ENCODE measurements at places on chromosomes 13 and 19. TPM values are rescaled to one million over a fixed set of nuclear protein-coding genes. Genes with fewer than 3 reads are reported as not detected.
A peak's percentile ranks its signal among the peaks of the same experiment; 100 is the strongest.

DNA sequence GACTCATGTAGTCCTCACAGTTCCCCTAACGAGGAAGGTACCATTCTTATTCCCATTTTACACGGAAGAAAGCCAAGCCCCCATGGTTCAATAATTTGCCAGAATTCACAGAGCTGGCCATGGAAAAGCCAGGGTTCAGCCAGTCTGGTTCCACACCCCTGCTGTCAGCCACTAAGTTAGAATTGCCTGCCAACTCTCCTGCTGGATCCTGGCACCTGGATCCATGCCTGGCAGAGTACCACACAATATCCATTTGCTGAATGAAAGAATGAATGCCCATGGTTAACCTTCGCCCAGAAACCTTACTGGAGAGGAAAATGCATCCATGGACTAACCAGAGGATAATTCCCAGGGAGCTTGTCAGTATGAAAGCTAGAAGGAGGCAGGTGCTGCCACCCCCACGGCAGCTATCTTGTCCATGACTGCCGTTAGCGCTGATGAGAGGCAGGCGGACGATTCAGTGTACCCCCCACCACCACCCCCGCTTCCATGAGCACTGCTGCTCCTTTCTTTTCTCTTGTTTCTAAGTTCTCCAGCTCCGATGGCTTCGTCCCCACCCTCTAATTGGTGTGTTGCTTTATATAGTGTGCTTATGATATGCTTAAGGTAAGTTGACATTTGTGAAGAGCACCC, 114.5 kb downstream of the SLC7A1 start:
- H3K4me1 ChIP-seq = no peaks in the 10 kb centered on the region
- no peak overlapping the region for H3K4me3 ChIP-seq
- DNase-seq = no peak
- no peaks in the 10 kb centered on the region for H3K36me3 ChIP-seq
- H3K27ac ChIP-seq = no peak overlapping the region

DNA sequence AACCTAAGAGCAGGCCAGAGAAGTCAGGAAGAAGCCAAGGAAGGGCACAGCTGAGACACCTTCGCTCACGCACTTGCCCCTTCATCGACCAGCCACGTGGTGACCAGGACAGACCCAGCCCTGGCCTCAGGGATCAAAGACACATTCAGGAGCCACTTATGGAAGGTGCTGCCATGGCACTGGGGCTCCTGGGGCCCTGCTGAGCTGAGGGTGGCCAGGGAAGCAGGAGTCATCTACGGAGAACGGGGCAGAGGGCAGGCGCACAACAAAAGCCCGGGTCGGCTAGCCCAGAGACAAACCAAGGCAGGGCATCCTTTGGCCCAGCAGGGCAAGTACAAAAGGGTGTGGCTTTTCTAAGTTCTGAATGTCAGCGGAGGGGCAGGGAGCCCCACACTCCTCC, 2.3 kb downstream of the PLPP2 start:
- H3K36me3 ChIP-seq = no peaks in the 10 kb centered on the region
- peaks cover 8% of the 10 kb centered on the region for H3K27me3 ChIP-seq
- H3K4me3 ChIP-seq = no peak overlapping the region
- H3K27ac ChIP-seq = no peak overlapping the region
- no peaks in the 10 kb centered on the region for H3K4me1 ChIP-seq
- no peak for DNase-seq

DNA sequence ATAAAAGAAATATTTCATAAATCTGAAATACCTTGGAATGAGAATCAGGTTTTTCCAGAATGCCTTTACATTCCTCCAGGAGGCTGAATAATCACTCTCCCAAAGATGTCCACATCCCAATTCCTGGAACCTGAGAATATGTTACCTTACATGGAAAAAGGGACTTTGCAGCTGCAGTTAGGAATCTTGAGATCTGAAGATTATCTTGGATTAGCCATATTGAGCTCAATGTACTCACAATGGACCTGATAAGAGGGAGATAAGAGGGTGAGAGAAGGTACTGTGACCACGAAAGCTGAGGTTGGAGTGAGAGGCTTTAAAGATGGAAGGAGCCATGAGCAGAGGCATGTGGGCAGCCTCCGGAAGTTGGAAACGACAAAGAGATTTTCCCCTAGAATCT, 36.8 kb upstream of the MBNL2 start:
- H3K36me3 ChIP-seq = no peaks in the 10 kb centered on the region
- H3K4me1 ChIP-seq = no peaks in the 10 kb centered on the region
- H3K4me3 ChIP-seq = no peak overlapping the region
- no peak for DNase-seq
- no peaks in the 10 kb centered on the region for H3K27me3 ChIP-seq

GRCh38 chr13:95260031-95260525, 41.2 kb downstream of the ABCC4 start:
- no peak for DNase-seq
- no peaks in the 10 kb centered on the region for H3K27me3 ChIP-seq
- H3K4me3 ChIP-seq = no peak overlapping the region
- no peaks in the 10 kb centered on the region for H3K36me3 ChIP-seq

DNA sequence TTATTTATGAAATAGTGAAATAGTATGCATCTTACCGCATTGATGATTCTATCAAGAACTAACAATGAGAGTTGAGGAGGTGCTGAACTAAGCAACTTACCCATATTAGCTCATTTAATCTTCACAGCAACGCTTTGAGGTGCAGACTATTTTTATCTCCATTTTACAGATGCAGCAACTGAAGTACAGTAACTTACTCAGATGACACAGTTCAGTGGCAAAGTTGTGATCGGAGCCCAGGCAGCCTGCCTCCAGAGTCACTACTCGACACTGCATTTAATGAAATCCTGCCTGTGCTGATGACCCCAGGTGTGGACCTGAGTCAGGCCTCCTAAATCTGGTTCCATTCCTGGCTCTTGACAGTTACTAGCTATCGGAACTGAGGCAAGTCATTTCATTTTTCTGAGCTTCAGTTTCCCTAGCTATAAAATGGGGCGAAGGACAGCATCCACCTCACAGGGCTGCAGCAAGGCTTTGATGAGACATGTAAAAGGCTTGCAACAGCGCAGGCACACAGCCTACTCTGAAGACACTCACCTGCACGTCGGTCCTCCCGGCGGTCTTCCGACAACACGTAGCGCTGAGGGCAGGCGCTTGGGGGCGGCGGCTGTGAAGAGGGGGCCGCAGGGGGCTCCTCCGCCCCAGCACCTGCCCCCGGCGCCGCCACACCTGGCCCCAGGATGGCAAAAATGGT, 1.5 kb downstream of the MYPOP start:
- no peak overlapping the region for H3K27ac ChIP-seq
- no peaks in the 10 kb centered on the region for H3K4me1 ChIP-seq
- no peaks in the 10 kb centered on the region for H3K36me3 ChIP-seq
- no peaks in the 10 kb centered on the region for H3K27me3 ChIP-seq
- no peak for DNase-seq

- no peak overlapping the region for H3K4me3 ChIP-seq
- no peaks in the 10 kb centered on the region for H3K4me1 ChIP-seq
- DNase-seq = no peak
- peaks cover 5% of the 10 kb centered on the region for H3K36me3 ChIP-seq
Observed at GRCh38 chr19:56161534-56161933, 14.3 kb upstream of the GALP start.

DNA sequence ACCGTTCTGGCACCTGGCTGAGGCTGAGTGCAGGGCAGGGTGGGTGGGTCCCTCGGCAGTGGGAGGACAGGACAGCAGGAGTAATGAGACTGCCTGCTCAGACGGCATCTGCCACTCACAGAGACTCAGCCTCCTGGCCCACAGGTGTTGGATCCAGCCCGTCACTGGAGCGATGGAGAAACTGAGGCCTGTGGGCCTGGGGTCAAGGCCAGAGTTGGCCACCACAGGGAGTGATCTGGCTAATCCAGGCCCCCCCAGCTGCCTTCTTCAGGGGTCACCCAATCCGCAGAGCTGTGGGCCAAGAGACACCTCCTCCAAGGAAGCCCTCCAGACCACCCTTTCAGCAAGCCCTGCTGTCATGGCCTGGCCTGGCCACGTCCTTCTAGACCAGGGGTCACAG, 103.7 kb upstream of the VSTM2B start:
- H3K27ac ChIP-seq = no peak overlapping the region
- no peaks in the 10 kb centered on the region for H3K4me1 ChIP-seq
- peaks cover 2% of the 10 kb centered on the region for H3K27me3 ChIP-seq
- H3K4me3 ChIP-seq = no peak overlapping the region
- no peaks in the 10 kb centered on the region for H3K36me3 ChIP-seq

GRCh38 chr19:55567708-55568328, 12.8 kb downstream of the ZNF579 start:
- DNase-seq = no peak
- no peak overlapping the region for H3K27ac ChIP-seq
- H3K36me3 ChIP-seq = no peaks in the 10 kb centered on the region
- no peak overlapping the region for H3K4me3 ChIP-seq
- no peaks in the 10 kb centered on the region for H3K4me1 ChIP-seq
- no peaks in the 10 kb centered on the region for H3K27me3 ChIP-seq

GRCh38 chr13:52695856-52696255, 43.2 kb downstream of the SUGT1 start:
- H3K36me3 ChIP-seq = no peaks in the 10 kb centered on the region
- H3K27ac ChIP-seq = no peak overlapping the region
- H3K4me1 ChIP-seq = no peaks in the 10 kb centered on the region
- no peaks in the 10 kb centered on the region for H3K27me3 ChIP-seq
- no peak for DNase-seq

The WDR18 gene
- 60.1 TPM for total RNA-seq

The CACNG7 gene
- total RNA-seq = not detected

The ZNF112 gene
- total RNA-seq = 0.16 TPM

- H3K4me1 ChIP-seq = peaks cover 21% of the 10 kb centered on the region
- no peaks in the 10 kb centered on the region for H3K27me3 ChIP-seq
- H3K4me3 ChIP-seq = no peak overlapping the region
- H3K36me3 ChIP-seq = peaks cover 13% of the 10 kb centered on the region
Observed at GRCh38 chr13:94590744-94591143, 5.2 kb downstream of the TGDS start.

- no peaks in the 10 kb centered on the region for H3K36me3 ChIP-seq
- H3K27ac ChIP-seq = no peak overlapping the region
- H3K4me1 ChIP-seq = peaks cover 73% of the 10 kb centered on the region
- no peak for DNase-seq
Observed at GRCh38 chr13:40640845-40641458, 25.5 kb downstream of the FOXO1 start.

DNA sequence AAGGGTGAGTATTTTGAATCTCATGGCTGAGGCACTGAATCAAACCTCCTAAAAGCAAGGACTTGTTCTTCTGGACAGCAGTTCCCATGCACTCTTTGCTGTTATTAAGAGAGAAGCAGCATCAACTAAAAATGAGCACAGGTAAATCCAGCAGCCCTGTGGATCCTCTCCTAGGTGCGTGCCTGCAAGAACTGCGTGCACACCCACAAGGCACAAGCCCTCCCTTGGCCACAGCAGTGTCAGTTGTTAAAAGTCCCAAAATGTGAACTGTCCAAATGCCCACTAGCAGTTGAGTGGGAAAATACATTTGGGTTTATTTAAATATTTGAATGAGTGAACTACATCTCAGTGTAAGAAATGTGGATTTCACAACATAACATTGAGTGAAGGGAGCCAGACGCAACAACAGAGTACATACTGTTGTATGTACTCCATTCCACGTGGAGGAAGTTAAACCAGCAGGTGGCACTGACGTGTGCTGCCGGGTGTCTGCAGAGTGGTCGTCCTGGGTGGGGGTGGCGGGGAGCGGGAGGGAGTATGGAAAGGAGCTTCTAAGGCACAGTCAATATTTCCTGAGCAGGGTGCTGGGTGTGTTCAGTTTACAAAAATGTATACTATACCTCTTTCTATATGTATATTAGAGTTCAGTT, 266.4 kb downstream of the NALCN start:
- DNase-seq = no peak
- no peaks in the 10 kb centered on the region for H3K4me1 ChIP-seq
- H3K27ac ChIP-seq = no peak overlapping the region
- no peaks in the 10 kb centered on the region for H3K36me3 ChIP-seq
- H3K27me3 ChIP-seq = no peaks in the 10 kb centered on the region

The F10 gene
- total RNA-seq = not detected

GRCh38 chr19:7533925-7534480, 1.5 kb upstream of the PNPLA6 start:
- H3K4me3 ChIP-seq = peak overlapping the region; percentile 99
- H3K27ac ChIP-seq = peak overlapping the region; percentile 81
- no peaks in the 10 kb centered on the region for H3K27me3 ChIP-seq
- DNase-seq = peak; percentile 78
- peaks cover 10% of the 10 kb centered on the region for H3K4me1 ChIP-seq

- H3K27ac ChIP-seq = peak within 1 kb of the TSS; percentile 84
- peak within 1 kb of the TSS; percentile 93 for H3K4me3 ChIP-seq
- H3K27me3 ChIP-seq = no peaks in the 10 kb centered on the region
- DNase-seq = no peak
- H3K36me3 ChIP-seq = peaks cover 7% of the 10 kb centered on the region
Observed at GRCh38 chr13:100674572-100674871, at the start of gene TMTC4. Gene TMTC4 (minus strand): TSS chr13:100674795. CDS start chr13:100670362, 4,433 bp downstream.

Data from naive thymus-derived CD4-positive, alpha-beta T cell (primary cell).